Upper lobe of right lung (tissue), 1 donor: ENCODE measurements at places on chromosomes 7 and 10.

DNA sequence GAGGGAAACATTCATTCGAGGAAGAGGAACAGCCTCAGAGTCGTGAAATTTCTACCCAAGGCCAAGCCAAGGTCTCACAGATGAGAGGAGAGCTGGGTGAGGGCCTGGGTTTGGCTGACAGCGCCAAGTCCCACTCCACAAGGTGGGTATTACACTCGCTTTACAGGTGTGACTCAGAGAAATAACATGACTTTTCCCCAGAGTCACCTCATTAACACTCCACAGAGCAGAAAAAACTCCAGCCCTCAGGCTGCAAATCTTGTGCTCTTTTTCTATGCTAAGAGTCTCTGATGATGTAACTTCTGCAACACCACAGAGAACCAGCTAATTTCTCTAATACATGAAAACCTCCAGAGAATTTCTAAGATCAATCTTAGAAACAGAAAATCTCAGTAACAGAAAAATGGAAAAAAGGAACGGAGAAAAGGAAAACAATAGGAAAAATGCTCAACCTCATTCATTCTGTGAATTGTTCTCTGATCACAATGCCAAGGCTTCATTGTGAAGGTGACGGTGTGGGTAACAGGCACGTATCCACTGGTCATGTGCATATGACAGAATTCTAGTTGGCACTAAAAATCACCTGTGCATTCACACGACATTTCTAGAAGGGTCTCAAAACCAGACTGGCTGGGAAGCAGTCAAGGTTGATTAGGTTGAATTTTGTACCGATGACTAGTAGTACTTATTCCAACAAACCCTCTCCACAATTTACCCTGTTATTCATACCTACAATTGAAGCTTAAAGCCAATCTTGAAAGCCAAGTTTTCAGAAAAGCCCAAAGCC is 20.3 kb downstream of the YWHAG start:
- no peak for DNase-seq

DNA sequence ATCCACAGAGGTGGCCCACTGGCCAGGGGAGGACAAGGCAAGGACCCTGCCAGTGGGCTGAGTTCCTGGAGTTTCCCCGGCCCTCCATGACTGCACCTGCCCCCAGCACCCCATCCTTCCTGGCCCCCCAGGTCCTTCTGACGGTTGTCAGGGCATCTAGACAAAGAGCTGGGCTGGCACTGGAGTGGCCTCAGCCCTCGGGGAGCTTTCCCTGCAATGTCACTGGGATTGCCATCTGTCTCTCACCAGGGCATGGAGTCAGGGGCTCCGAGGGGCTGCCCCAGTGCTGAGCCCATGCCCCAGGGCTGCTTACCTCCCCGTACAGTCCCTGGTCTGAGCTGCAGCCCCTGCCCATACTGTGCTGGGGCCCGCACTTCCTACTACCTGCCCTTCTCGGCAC is 446.5 kb upstream of the MKI67 start:
- no peak for DNase-seq

GRCh38 chr10:13834581-13835286 is 248.0 kb downstream of the PRPF18 start:
- DNase-seq, result no peak

DNA sequence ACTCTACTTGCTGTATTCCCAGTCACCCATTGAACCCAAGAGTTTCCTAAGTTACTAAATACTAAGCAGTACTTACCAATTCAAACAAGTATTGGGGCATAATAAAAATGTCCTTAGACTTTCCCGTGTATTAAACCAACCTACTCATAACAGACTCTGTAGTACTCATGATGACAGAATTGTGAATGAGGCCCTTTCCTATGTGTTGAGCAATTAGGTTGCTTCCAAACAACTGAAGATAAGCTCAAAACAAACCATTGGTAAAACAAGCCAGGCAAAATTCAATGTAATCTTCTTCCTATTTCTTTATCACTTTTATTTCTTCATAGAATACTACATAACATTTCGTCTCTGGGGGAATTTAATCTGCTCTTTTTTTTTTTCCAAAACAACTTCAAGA is 106.5 kb upstream of the ANK3 start:
- DNase-seq, result no peak

GRCh38 chr10:26517141-26517867 is 79.2 kb downstream of the APBB1IP start:
- DNase-seq, result no peak

DNA sequence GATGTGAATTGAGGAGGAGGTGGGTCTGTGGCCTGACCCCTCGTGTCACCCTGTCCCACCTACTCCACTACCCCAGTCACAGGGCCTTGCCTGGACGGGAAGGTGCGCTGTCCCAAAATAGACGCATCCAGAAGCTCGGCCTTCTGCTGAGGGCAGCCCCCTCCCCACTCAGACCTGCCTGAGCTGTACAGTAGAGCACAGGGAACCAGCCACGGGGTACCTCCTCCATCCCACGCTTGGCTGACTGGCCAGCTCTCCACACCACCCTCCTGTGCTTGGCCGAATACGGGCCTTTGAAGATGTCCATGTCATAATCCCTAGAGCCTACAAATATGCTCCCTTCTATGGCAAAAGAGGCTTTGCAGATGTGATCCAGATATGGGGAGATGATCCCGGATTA is 88.3 kb downstream of the CHST15 start:
- DNase-seq, result peak; percentile 46

DNA sequence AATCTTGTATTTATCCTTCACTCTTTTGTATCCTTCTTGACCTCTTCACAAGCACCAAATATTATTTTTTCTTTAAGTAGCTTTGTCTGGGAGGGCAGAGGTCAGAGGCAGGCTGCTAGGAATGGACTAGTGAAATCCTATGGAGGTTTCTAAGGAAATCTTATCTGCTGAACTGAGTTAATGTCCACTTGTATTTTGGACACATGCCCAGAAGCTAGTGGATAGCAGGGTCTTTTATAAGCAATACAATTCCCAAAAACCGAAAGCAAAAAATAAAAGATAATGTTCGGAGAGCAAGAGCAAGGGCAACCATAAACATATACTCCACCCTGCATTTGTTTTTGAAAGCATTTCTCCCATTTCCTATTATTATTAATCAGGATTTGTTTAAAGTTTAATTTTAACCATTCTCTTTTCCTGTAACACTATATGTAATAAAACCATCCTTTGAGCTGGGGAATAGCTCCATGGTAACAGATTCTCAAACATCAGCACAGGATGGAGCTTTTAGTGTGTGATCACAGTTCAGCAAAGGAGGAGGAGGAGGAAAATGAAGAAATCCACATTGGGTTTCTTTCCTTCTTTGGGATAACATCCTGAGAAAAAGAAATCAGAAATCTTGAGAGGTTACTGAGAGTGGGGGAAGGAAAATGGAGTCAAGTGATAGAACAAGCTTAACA is 328.2 kb upstream of the LRRN3 start:
- DNase-seq, result no peak

DNA sequence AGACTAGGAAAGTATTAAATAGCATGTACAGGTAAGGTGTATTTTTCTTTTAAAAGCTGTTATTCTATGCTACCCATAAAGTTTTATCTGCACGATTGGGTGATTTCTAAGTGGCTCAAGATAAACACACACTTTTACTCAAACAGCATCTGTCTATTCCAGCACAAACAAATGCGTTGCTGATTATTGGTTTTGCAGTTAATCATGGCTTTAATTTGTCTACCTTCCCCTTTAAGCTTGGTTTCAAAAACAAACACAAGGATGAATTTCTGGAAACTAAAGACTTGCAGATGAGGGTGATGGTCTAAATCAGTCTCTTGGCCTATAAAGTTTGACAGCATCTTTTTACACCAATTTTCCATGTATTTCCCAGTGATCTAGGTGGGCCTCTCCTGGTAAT is 94.2 kb downstream of the NRP1 start:
- no peak for DNase-seq

GRCh38 chr7:151686016-151686766 is 166.5 kb upstream of the RHEB start:
- no peak for DNase-seq

DNA sequence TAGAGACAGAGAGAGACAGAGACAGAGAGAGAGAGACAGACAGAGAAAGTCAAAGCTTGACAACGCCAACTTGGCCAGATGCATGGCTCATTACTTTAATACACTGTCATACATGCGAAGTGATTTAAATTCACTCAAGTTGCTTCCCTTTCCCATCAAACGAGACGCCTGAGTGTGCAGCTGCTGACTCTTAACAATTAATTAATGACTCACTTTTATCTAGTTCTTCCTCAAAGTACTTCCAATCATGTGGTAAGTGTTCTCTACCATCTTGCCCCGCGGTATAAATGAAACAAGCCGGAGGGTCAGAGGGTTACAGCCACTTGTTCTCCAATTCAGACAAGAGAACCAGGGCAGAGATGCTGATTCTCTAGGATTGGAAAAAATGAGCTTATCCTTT is 90.8 kb downstream of the SFMBT2 start:
- no peak for DNase-seq

DNA sequence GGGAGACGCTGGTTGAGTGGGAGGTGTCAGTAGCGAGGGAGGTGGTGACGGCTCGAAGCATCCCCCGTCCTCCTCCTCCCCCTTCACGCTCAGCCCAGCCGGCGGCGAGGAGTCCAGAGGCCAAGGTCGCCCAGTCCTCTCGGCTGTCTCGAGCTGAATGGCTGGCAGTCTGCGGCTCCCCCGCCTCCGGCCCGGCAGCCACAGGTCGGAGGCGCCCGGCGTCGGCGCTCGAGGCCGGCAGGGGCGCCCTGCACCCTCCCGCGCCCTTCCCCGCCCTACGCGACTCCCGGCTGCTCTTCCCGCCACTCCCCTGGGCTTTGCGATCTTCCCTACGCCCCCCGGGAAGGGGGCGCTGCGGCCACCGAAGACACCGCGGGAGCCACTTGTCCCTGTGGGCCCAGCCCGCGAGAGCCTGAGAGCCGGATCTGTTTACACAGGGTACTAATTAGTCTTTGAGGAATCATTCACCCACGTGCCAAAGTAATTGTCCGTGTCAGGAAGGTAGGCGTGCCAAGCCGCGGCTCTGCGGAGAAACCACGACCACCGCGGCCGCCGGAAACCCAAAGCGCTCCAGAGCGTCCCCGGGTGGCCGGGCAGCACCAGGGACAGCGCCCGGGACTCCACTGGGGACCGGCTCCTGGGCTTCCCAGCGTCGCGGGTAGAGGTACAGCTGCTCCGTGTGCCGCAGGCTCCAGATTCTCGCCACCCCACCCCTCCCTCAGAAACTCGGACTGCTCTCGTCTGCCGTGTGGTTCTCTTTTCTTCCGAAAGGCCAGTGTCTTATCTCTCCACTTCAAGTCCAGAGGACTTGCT is at the start of gene NXPH1:
Gene NXPH1, plus strand, starts transcription at position 133 of the 813 bp plus-strand sequence.
- peak; percentile 62 for DNase-seq

DNA sequence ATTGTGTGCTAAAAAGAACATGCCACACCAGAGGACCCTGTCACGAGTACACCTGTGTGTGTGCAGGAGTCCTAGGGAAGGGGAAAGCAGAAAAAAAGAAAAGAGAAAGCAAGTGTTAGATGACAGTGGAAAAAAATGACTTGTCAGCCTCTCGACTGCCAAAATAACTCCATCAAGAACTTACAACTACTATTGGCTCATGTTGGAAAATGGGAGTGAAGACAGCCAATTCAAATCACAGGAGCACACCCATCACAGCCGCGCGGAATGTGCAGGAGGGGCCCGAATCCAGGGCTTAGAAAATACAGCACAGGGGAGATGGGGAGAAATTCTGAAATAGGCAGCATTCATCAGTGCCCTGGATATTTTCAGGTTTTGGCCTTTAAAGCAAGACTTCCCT is 38.1 kb upstream of the FOXI2 start:
- DNase-seq, result no peak

- no peak for DNase-seq
Measured at GRCh38 chr10:17847585-17848296, 38.6 kb downstream of the MRC1 start.

DNA sequence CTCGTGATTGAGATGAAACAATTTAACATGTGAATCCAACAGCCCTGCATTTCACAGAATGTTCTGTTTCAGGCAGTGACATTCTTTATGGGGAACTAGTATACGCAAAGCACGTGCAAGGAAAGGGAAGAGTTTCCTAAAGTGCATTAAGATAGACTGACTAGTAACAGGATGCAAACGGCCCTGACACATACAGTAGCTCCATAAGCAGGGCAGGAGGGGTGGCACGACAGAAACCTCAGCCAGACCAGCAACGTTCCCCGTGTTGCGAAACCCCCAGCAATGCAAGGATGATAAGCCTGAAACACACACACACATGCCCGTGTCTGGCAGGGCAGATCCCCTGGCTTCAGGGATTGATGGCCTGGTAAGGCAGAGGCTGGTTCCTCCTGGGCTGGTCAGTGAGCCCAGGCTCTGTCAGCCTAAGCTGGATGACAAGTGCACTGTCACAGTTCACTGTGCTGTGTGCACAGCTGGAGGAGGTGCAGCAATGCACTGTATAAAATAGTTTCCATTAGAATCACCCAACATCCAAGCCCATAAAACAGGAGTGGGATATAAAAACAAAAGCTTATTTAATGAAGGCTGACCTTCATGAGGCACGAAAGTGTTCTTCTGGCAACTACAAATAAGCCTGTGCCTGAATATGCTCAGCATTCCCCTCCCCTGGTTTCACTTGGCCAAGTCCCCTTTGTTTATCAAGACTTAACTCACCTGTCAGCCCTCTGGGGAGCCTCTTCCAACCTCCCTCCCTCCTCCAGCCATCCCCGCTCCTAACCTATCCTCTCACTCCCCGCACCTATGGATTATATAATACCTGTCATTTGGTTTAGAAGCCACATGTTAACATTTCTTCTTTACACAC is 88.8 kb downstream of the GSAP start:
- peak; percentile 79 for DNase-seq

GRCh38 chr7:108468246-108468645 is 12.0 kb upstream of the NRCAM start:
- no peak for DNase-seq

DNA sequence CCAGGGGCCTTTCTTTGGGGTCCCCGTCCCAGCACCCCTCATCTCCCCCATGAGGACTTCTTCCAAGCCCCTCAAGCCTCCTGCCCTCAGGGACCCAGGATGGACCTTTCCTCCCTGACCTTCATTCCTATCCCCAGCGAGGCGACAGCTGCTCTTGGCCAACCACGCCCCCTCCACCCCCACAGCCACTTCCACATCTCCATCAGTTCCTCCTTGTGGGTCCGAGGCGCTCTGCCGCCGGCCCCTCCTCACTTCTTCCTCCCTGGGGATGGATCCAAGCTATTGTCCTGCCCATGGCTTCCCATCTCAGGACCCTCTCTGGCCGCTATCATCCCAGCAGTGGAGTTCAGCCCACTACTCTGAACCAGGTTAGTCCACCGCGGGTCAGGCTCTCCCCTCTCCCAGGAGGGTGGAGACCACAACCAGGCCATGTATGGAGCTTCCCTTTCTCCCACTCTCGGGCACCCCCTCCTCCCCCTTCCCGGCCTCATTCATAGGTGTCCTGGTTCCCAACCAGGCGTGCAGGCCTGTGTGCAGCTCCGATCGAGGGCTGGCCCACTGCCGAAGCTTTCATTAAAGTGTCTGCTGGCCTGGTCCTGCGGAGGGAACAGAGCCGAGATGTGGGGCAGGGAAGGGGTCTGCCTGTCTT is 1.7 kb upstream of the SH2B2 start:
- peak; percentile 89 for DNase-seq
